Urinary bladder (tissue), 4 donors: ENCODE measurements at places on chromosomes 7 and 10. TPM values are rescaled to one million over a fixed set of nuclear protein-coding genes. Genes with fewer than 3 reads are reported as not detected.

Gene ACTA2
- 3,971 TPM for total RNA-seq

DNA sequence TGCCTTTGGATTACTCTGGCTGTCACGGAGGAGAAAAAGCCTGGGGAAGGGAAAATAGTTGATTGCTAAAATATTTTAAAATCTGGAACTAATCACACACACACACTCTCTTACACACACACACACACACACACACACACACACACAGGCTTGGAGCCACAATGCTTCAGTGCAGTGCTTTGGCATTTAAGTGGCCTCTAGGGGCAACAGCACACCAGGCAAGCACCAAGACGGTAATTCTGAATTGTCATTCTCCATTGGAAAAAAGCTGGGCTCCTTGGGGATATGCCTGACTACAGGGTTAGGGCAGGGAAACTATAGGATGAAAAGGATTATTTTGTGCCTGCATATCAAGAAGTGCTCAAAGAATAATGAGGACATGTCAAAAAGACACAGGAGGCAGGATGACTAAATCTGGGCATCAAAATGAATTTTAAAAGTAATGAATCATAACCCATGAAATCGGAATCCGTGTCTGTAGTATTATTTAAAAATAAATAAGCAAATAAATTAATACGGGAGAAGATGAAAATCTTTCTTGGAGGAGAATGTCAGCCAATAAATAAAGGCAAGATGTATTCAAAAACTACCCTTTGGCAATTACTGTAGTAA is 30.4 kb upstream of the DDC start:
- DNase-seq = no peak

GRCh38 chr10:97365761-97366351 is 31.3 kb upstream of the FRAT2 start:
- DNase-seq = no peak

DNA sequence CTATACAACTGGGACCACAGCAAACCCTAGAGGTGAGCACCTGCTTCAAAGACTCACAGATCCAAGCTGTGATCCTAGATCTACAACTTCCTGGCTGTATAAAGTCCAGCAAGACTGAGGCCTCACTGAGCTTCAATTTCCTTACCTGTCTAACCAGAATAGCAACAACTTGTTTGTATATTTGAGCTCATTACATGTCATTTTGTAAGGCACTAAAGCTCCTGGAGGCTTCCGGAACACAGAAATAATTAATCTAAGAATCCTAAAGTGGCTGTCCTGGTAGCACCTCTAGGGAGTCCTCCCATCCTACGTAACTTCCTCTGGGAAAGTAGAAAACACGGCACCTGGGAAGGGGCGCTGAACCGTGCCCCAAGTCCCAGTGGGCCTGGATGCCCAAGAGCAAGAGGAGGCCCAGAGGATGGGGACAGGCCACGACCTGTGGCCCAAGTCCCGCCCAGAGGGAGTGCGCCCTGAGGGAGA is 39.4 kb downstream of the HK1 start:
- no peak for DNase-seq

Gene CTAGE4
- total RNA-seq = 7.8 TPM

Gene LRRC72
- not detected for total RNA-seq
